ENCODE measurements at places on chromosomes 2 and 18.

- DNase-seq = no peak
These were observed 65.8 kb upstream of the CABLES1 start for GRCh38 chr18:23069481-23069880.

- no peak for DNase-seq
These were observed 356.8 kb downstream of the LRRTM1 start for GRCh38 chr2:79947751-79948150.

- no peak for DNase-seq
These were observed 495.0 kb downstream of the TMX3 start for GRCh38 chr18:68219872-68220271.

- no peak for DNase-seq
These were observed 60.1 kb upstream of the SKOR2 start for GRCh38 chr18:47311585-47311984.

DNA sequence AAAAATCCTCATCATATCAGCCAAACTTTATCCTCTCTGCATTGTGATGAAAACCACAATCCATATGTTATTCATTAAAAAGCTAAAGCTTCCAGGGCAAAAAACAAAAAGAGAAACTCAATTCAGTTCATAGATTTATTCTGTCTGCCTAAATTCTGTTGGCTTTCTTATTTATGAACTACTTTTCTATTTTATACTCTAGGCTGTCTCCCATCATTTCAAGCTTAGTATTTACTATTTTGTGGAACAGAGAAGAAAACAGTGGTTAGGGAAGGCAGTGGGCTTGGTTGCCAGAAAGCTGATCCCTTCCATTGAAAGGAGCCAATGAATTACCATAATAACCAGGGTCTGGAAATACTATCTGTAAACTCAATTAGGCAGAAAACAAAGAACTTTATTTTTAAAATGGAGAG, 71.8 kb downstream of the RAPH1 start:
- DNase-seq = no peak

GRCh38 chr2:2926858-2927175, 450.8 kb downstream of the EIPR1 start:
- DNase-seq = no peak

DNA sequence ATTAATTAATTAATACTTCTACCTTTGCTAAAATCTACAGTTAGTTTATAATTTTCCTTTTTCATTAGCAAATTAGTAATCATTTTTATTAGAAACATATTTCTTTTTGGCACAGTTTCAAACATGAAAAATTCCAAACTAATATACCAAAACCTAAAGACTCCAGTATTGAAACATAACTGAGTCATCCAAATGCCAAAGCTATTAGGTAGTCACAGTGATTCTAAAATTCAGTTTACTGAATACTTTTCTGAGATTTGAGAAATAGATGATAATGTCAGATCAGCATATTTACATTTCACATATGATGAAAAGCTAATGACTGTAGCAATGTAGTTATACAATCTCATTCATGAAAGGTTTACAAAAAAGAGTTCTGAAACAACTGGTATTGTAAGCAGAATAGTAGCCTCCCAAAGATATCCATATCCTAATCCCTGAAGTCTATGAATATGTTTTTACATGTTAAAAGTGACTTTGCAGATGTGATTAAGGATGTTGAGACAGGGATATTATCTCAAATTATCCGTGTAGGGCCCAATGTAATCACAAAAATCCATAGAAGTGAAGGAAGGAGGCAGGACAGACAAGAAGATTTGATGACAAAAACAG, 680.2 kb upstream of the CHAC2 start:
- no peak for DNase-seq

GRCh38 chr2:43158259-43158880, 68.0 kb downstream of the ZFP36L2 start:
- no peak for DNase-seq

DNA sequence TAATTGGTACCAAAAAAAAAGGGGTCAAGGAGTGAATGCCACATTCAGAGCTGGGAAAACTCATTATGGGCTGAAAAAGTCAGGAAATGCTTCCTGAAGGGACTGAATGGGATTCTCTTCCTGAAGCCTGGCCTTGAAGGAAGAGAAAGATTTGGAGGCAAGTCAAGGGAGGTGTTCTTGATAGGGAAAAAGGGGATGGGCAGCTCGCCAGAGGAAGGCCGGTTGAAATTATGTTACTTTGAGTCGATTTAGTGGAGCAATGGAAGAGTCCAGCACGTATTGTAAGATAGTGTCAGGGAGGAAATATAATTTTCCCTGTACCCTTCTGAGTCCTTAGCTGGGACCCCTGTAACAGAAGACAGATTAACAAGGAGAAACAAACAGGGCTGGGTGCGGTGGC, 115.3 kb upstream of the STPG4 start:
- no peak for DNase-seq

DNA sequence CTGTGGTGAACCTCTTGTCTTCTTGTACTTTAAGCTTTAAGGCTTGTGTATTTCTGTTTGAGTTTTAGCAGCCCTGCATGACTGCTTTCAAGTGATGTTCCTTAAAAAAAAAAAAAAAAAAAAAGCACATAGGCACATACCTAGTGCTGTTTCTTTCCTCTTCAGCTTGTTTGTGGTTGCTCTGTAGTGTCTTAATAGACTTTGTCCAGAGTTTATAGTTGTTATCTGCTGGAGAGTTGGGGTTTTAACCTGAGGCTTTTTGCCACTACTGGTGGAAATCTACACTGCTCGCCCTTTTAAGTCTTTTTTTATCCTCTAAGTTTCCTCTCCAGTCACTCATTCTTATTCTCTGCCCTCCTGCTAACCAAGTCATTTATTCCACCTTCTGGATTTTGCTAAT, 34.5 kb downstream of the AGFG1 start:
- DNase-seq = peak; percentile 12

DNA sequence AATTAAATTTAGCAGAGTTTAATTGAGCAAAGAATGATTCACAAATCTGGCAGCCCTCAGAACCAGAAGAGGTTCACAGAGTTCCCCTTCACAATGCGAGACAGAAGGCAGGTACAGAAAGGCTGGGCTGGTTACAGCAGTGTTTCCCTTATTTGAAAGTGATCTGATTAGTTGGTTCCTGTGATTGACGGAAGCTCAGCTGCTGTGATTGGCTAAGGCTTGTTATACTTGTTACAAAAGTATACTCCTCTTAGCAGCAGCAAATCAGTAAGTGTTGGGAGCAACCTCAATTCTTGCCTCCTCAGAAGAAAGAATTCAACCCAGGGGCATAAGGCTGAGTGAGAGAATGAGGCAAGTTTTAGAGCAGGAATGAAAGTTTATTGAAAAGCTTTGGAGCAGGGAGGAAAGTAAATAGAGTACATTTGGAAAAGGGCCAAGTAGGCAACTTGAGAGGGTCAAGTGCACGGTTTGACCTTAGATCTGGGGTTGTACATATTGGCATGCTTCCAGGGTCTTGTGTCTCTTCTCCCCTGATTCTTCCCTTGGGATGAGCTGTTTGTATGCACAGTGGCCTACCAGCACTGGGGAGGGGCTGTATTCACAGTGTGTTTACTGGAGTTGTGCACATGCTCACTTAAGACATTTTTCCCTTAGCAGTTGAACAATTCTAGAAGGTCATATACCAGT, 431.8 kb upstream of the RAB12 start:
- DNase-seq = no peak

GRCh38 chr18:58308463-58308862, 264.4 kb downstream of the NEDD4L start:
- DNase-seq = no peak

- DNase-seq = peak; percentile 62
These were observed 4.6 kb downstream of the LOXL3 start for GRCh38 chr2:74548900-74549826.

DNA sequence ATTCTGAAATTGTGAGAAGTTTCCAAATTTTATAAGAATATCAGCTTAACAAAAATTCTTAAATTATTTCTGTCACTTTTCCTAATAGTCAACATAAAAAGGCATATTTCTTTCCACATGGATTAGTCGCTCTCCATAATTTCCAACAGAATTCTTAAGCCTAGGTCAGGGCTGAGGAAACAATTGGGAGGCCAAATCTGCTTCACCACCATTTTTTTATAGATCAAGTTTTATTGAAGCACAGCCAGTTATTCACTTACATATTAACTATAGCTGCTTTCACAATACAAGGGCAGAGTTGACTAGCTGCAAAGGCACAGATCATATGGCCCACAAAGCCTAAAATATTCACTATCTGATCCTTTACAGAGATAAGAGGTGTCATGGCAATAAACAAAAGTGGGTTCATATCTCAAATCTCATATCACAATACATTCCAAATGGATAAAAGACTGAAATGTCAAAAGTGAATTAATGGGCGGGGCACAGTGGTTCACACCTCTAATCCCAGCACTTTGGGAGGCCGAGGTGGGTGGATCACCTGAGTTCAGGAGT, 18.7 kb downstream of the MEMO1 start:
- DNase-seq = no peak

DNA sequence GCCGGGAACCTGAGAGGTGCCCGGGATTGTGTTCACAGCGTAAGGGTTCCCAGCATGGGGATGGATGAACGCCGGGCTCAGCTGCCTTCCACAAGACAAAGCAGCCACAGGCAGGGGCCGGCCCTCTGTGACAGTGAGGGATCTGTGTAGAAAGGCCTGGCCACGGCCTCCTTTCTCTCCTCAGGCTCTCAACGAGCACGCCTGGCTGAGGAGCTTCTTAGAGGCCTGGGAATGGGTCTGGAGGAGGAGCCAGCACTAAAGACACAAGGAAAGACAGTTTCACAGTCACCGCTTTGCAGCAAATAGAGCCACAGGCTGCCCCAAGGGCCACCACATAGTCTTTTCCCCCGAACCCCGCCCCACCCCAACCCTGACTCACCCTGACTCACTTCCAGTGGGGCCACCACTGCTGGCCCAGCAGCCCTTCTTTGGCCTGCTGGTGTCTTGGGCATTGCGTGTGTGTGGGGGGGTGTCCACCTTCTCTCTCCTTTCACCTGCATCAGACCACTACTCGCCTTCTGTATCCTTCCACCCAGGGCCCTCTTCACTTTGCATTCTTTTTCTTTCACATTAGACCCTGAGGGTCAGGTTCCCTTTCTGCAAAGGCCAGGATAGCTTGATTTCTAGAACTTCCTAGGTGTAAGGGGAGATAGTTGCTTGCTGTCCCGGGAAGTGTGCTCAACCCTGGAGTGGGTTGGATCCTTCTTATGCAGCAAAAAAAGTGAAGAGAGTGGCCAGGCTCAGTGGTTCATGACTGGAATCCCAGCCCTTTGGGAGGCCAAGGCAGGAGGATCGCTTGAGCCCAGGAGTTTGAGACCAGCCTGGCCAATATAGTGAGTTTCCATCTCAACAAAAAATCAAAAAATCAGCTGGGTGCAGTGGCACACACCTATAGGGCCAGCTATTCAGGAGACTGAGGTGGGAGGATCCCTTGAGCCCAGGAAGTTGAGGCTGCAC, 19.3 kb upstream of the HPCAL1 start:
- DNase-seq = peak; percentile 71

- no peak for DNase-seq
These were observed 297.1 kb downstream of the TCF4 start for GRCh38 chr18:55290898-55291297.

DNA sequence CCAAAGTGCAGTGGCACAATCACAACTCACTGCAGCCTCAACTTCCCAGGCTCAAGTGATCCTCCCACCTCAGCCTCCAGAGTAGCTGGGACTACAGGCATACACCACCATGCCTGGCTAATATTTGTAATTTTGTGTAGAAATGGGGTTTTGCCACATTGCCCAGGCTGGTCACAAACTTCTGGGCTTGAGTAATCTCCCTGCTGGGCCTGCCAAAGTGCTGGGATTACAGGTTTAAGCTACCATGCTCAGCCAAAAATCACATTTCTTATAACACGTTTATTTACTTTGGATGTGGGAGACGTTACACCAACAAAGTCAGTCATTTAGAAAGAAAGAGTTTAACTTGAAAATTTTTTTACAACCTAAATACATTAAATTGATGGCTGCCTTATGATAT, 209.0 kb upstream of the VWC2L start:
- DNase-seq = no peak

GRCh38 chr2:187136646-187137045, 287.7 kb upstream of the ZSWIM2 start:
- no peak for DNase-seq

- DNase-seq = no peak
These were observed 42.6 kb downstream of the CMPK2 start for GRCh38 chr2:6823111-6823510.

- no peak for DNase-seq
These were observed 2.7 kb upstream of the SLC30A3 start for GRCh38 chr2:27265536-27265870.

DNA sequence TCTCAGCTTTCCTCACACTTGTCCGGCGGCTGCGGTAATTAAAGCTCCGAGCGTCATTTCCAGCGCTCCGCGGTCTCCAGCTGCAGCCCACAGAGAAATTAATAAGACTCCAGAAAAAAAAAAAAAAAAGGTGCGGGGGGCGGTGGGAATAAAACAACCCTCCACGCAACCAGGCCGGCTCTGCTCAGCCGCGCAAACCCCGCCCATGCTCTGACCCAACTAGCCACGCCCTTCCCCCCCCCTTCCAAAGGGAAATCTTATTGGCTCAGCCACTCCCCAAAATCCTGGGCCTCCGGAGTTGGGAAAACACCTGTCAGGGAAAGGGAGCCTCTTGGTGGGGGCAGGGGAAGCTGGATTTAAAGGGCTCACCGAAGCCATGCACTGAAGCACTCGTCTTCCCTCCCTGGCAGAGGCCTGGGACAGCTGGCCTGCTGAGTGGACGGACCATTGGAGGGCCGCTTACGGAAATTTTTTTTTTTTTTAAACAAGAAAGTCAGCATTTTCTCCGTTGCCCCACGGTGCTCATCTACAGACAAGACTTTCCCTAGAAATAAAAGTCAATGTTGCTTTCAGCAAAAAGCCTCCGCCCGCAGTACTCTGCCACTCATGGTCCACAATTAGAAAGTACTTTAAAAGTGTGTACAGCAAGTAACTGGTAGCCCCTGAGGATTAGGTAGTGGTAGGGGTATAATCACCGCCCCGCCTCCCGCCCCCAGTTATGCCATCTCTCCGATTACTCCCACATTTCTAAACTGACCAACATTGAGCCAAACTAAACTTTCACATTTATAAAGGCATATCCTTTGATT, 674 bp upstream of the ERBB4 start:
- DNase-seq = no peak

DNA sequence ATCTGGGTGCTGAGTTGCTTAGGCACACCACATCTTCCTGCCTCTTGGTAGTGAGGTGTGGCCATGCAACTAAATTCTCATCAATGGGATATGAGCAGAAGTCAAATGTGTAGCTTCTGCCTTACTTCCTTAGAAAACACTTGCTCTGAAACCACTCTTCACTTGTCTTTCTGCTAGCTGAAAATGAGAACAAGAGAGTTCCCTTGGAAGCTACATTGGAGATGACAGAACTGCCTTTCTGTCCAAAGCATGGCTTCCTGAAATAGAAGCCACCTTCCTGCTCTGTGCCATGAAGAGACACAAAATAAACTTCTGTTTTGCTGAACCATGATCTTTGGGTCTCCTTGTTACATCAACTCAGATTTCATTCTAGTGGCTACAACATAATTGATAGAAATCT, 659.9 kb downstream of the IRS1 start:
- DNase-seq = no peak

Measured in hematopoietic multipotent progenitor cell treated with erythropoietin and hydrocortisone succinate and interleukin-3 and kit ligand, for 8 days (in vitro differentiated cells).